Stimulated activated CD4-positive, alpha-beta T cell treated with anti-CD3 and anti-CD28 coated beads, Interleukin-12 subunit alpha, Interleukin-12 subunit beta, amount 100 ng/mL, for 24 hours (primary cell): ENCODE measurements at places on chromosomes 6 and 20.

GRCh38 chr6:13411484-13411883 is 75.9 kb downstream of the GFOD1 start:
- no peak for DNase-seq

- DNase-seq: no peak
These were observed 953.7 kb downstream of the TFAP2A start for GRCh38 chr6:9461188-9461587.

GRCh38 chr6:652865-653264 is 4.0 kb downstream of the HUS1B start:
- DNase-seq: no peak

DNA sequence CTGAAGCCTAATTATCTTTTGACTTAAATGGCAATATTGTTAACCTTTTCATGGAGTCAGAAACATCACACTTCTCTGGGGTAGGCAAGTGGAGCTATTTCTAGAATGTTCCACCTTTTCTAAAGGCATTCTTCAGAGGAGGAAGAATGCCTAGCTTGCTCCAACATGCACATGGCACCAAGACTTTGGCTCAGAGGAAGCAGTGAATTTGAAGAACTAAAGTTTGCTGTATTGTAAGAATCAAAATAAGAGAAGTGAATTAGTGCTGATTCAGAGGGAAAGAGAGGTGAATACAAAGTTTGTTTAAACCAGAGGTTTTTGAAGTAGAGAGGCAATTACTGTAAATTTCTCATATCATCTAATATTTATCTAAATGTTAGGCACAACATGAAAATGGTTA is 92.2 kb downstream of the SOBP start:
- no peak for DNase-seq

- no peak for DNase-seq
These were observed 72.3 kb downstream of the SNX5 start for GRCh38 chr20:17896193-17896723.

DNA sequence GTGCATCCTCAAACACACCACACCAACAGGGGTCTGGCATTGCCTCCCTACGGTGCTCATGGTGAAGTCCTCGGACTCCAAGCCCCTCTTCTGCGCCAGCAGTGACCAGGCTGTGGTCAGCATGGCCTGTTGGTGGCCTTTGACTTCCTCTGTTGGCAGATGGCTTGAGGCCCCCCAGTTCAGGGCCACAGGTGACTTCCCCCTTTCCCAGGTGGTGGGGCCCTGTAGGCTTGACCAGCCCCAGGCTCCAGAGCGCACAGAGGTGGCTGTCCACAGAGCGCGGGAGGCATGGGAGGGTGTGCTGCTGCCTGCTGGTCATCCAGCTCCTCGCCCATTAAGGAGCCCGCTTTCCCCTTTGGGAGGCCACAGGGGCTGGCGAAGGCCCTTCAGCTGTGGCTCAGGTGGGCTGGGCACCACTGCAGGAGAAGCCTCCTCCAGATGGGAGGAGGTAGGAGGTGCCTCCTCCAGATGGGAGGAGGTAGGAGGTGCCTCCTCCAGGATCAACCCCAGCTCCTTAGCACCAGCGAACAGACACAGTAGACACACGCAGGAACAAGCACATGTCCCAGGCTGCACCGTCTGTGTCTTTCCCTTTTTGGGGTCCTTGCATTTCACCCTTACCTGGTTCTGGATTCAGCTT is 52.1 kb upstream of the BHLHE23 start:
- DNase-seq: no peak

DNA sequence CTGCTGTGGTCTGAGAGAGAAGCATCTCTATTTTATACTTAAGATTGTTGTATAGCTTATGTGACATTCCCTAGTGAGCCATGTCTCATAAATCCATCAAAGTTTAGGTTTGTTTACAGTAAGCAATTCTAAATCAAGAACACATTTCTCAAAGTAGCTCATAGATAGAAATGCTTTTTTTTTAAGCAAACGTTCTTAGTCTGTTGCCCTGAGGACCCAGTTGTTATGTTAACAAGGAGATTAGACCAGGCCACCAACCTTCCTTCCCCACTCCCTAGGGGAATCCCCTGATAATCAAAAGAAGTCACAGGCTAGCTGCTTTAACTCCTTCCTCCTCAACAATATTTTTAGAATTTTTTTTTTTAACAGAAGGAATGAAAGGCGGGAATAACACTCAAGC is 169.0 kb downstream of the FUT9 start:
- no peak for DNase-seq

- no peak for DNase-seq
These were observed 1.9 kb upstream of the BMP2 start for GRCh38 chr20:6765469-6766058.

DNA sequence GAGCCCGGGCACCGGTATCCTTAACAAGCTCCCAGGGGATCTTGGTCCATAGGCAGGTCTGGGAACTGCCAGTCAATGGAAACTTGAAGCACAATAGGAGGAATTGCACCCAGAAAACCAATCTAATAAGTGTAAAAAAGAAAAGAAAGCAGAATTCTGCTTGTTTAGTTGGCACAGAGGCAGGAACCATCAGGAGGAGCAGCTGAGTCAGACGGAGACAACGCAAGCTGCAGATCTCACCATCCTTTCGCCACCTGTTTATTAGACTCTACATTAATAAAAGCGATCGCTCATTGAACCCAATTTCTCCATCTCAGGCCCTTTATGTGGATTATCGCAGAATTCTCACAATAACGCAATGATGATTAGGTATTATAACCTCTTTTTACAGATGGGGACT is 9.8 kb downstream of the ZFP64 start:
- no peak for DNase-seq

GRCh38 chr6:69817358-69817757 is 20.5 kb upstream of the LMBRD1 start:
- no peak for DNase-seq

DNA sequence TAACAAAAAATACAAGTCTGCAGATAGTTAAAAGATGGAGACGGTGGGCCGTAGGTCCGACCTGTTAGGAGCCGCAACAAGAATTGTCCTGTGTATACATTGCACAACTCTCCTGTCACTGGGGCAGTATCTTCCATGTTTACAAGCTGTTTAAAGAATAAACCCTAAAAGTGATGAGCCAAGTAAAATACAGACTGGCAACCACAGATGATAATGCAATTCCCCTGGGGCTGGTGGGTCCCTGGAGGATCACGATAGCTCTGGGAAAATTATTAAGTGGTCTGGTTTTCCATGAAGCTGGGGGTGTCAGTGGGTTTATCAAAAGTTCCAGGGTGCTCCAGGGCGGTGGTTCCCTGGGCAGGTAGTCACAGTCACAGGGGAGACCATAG is 8.1 kb upstream of the FAM50B start:
- no peak for DNase-seq

- no peak for DNase-seq
These were observed 61.3 kb downstream of the EFCAB8 start for GRCh38 chr20:32920066-32920465.

DNA sequence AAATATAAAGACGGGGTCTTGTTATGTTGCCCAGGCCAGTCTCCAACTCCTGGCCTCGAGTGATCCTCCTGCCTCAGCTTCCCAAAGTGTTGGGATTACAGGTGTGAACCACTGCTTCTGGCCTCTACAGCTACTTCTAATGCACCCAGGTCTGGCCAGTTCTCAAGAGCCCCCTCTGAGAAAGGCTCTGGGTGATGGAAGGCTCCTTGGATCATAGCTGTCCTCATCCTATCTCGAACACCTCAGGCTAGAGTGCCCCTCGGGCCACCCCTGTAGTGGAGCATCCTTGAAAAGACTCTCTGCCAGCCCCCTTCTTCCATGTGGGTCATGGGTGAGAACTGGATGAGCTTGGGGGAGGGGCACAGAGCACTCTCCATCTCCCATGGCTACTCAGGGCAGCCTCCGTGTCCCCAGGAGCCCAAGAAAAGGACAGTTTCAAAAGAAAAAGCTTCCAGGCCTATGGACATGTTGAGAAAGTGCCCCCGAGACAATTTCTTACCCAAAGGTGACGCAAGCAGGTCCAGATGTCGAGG is 714 bp upstream of the MYLK2 start:
- no peak for DNase-seq

- DNase-seq: no peak
These were observed 433.2 kb downstream of the CD83 start for GRCh38 chr6:14550822-14551221.

DNA sequence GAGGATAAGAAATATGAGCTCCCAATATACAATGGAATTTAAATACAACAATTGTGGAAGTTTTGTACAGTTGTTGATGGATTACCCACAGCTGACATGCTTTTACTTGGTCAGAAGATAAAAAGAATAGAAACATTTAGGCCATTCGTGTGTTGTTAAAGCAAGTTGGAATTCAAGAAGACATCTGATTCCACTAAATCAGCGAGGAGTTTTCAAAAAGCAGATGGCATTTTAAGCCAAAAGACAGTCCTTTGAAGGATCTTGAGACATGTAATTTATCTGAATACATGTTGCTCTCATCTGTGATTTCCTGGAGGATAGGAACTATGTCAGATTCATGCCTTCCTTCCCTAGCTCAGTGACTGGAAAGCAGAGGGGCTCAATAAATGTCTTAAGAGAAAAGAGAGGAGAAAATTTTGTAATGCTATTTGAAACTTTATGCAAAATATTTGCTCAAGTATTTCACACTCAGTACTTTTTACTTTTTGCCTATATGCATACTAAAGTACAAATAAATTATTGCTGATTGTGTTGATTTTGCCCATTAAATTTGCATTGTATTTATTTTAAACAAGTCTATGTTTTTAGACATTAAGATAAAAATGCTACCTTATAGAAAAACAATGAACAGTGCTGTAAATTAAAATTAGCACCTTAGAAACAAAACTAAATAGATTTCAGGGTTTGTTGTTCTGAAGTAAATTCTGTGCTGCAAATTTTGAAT is 733.8 kb upstream of the FLRT3 start:
- DNase-seq: no peak

- DNase-seq: no peak
These were observed 57.5 kb downstream of the CEBPB start for GRCh38 chr20:50248104-50248641.

- DNase-seq: no peak
These were observed 182.5 kb downstream of the OTOR start for GRCh38 chr20:16930656-16931055.

DNA sequence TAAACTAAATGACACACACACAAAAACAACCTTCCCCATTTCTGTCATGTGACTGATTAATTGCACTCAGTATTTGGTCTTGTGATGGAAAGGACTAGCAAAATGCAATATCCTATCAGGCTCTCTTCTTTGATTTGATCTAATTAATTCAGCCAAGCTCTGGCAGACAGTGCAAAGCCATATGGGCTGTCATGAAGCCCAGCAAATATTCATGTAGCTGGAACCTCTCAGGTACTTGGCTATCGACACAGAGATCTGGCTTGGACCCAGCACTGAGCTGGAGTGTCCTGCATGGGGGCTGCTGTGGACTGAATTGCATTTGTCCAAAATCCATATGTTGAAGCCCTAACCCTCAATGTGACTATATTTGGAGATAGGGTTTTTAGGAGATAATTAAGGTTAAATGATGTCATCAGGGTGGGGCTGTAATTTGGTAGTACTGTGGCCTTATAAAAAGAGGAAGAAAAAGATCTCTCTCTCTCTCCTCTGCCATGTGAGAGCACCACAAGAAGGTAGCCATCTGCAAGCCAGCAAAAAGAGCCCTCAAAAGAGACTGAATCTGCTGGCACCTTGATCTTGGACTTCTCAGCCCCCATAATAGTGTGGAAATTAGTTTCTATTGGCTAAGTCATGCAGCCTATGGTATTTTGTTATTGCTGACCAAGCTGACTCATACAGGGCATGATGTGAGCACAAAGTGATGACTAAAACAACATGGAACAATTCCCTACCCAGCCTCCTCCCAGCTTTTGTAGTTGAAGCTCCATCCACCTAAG is 77.1 kb downstream of the STMND1 start:
- DNase-seq: no peak

DNA sequence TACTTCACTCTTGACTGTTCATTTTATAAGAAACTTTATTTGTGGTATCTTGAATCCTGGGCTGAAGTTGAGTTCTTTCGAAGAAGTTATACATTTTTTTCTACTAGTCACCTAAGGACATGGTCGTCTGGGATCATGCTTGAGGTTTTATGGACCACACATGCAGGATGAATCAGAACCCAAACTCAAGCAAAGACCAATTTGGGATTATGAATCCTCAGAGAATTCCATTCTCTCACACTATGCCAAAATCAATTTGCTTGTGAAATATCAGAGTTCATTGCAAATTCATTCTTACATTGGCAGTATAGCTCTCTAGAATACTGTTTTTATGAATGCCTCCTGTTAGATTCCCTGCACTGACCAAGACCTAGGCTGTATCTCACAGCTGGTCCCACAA is 114.3 kb upstream of the HDAC2 start:
- DNase-seq: no peak

GRCh38 chr6:27547157-27548075 is 74.5 kb upstream of the ZNF184 start:
- DNase-seq: peak; percentile 58

- DNase-seq: no peak
These were observed 42.7 kb downstream of the RIMS1 start for GRCh38 chr6:71929047-71929446.

DNA sequence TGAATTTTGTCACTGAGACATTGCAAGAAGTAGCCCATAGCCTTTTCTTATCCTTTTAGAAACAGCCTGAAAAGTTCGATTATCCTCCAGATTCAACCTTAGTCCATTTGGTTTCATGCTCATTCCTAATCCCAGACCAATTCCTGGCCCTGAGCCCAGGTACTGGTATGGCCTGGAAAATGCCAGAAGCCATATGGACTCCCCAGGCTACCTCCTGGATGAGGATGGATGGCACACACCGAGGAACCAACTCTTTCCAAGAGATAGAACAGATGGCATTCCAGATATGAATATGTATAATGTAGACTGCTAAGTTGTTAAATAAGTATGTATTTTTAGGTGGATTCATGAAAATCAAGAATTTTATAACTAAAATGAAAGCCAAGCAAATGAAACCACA is 51.6 kb upstream of the SNAP25 start:
- DNase-seq: no peak

DNA sequence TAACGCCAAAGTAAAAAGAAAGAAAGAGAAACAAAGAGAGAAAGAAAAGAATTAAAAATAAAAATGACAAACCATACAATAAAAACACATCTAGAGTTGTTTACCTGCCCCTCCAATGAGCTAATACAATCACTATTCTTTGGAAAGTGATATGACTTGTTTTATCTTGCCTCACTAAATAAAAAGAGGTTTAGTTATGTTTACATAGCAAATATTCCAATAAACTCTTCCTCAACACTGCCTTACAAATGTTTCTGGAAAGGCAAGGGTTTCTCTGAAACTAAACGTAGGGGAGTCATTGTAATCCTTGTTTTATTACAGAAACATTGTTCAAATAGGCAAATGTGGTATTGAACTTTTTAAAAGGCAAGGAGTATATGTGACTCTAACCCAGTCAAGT is 396.2 kb downstream of the EPM2A start:
- no peak for DNase-seq
